ENCODE measurements at places on chromosomes 16 and 17.

- no peak for DNase-seq
Measured at GRCh38 chr16:88023786-88024185, 72.6 kb downstream of the BANP start.

DNA sequence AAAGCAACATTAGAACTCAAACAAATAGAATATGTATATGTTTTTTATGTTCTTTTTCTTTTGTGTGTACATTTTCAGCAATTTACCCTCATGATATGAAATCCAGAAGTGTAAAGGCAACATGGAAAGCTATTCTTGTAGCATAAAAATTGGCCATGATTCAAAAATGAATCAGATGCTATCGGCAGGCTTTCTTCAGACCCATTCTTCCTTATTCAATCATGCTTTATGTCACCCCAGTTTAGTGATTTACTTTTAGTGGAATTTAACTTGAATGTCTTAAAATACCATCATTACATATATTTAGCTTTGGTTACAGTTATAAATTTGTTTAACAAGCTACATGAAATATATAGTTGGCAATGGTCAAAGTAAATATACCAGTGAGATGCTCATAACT lies 21.4 kb upstream of the SMIM36 start:
- no peak for DNase-seq

DNA sequence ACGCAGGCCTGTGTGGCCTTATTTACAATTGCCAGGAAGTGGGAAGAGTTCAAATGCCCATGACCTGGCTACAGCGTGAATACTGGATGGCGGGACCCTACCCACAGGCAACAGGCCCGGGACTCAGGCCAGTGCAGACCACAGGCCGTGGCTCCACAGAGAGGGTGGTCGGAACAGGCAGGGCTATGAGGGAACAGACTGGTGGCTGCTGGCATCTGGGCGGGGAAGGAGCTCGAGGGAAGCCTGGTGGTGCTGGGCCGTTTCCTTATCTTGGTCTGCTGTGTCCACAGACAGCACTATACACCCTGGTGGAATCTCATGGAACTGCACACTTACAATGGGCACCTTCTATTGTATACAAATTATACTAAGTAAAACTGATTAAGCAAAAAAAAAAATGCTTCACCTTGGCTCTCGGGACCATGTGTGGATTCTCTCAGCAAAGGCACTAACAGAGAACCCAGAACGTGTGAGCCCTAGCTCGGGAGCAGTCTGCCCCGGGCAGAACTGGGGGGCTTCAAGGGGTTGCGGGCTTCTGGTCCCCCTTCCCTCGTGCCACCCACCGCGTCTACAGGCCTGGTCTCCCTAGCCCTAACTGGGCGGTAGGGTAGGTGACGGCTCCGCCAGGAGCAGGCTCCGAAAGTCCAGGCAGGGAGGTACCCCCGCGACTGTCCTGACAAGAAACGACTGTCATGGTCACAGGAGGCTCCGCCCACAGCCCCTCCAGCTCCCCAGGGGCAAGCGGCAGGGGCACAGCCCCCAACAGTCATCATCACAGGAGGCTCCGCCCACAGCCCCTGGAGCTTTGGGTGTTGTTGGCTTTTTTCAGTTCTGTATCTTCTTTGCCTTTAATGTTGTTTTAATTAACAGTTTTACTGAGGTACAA lies 21.8 kb downstream of the CEP131 start:
- peak; percentile 26 for DNase-seq

GRCh38 chr17:76036497-76037261 lies 9.6 kb upstream of the EVPL start:
- DNase-seq = no peak

GRCh38 chr17:63358956-63359355 lies 87.2 kb downstream of the CYB561 start:
- DNase-seq = no peak

- no peak for DNase-seq
Measured at GRCh38 chr17:71649941-71650350, 470.9 kb upstream of the SOX9 start.

- DNase-seq = no peak
Measured at GRCh38 chr17:77378318-77379064, 237.7 kb downstream of the SEC14L1 start.

DNA sequence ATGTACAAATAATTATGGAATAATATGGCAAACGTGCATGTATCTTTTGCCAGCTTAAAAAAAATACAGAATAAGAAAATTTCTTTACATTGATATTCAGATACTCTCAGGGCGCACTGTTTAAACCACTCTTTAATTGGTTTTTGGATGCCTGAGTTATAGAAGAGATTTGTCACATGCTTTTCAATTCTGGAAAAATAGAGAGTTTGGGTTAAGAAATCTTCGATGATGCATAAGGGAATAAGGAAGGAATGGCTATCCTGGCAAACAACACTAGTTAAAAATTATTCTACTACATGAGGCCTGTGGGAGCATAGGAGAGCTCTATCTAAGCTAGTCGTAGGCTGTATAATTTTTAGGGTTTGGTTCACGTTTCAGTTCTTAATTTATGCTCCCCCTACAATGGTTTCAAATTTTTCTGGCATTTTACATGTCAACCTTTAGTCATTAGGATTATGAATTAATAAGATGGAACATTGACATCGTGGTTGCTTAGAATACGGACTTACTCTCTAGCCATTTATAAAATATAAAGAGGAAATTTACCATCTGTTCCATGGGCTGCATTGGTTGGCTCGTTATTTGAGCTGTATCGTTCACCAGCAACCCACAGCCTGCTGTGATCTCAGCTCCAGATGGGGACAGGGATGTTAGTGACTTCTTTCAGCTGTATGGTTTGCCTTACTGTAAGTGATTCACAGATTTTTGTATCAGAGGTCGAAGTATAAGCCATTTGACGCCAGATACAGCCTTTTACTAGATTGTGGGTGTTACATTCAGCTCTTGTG lies 15.9 kb downstream of the NARF start:
- DNase-seq = no peak

GRCh38 chr16:68345351-68345810 lies 34.6 kb downstream of the PRMT7 start:
- no peak for DNase-seq

- no peak for DNase-seq
Measured at GRCh38 chr16:83105279-83106077, 478.7 kb downstream of the CDH13 start.

GRCh38 chr17:3961564-3962047 lies 2.6 kb downstream of the ATP2A3 start:
- peak; percentile 15 for DNase-seq

Data from stimulated activated CD4-positive, alpha-beta T cell treated with anti-CD3 and anti-CD28 coated beads, Interleukin-4, amount 100 ng/mL, for 24 hours (primary cell).